ENCODE measurements at places on chromosomes 2 and 18.

- no peak for DNase-seq
Observed at GRCh38 chr2:208542465-208543041, 136.0 kb downstream of the PTH2R start.

DNA sequence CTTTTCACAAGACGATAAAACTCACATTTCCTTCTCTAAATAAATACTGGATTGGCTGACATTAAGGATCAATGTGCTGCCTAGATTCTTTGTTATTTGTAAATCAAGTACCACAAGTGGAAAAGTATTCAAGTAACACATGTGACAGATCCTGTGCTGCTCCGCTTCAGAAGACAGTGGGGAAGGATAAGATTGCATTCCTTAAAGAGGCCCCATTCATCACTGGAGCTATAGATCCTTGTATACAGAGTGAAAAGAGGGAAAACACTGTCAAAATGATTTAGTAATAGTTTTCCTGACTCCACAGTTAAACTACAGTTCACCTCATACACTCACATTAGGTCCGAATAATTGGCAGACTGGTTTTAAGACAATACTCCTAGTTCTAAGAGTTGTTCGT is 108.0 kb upstream of the CSRNP3 start:
- DNase-seq: no peak

- DNase-seq: no peak
Observed at GRCh38 chr2:178946494-178946893, 103.4 kb downstream of the CCDC141 start.

GRCh38 chr2:222318026-222318711 is 19.4 kb upstream of the PAX3 start:
- DNase-seq: no peak

- no peak for DNase-seq
Observed at GRCh38 chr18:34821669-34822210, 111.6 kb downstream of the DTNA start.

DNA sequence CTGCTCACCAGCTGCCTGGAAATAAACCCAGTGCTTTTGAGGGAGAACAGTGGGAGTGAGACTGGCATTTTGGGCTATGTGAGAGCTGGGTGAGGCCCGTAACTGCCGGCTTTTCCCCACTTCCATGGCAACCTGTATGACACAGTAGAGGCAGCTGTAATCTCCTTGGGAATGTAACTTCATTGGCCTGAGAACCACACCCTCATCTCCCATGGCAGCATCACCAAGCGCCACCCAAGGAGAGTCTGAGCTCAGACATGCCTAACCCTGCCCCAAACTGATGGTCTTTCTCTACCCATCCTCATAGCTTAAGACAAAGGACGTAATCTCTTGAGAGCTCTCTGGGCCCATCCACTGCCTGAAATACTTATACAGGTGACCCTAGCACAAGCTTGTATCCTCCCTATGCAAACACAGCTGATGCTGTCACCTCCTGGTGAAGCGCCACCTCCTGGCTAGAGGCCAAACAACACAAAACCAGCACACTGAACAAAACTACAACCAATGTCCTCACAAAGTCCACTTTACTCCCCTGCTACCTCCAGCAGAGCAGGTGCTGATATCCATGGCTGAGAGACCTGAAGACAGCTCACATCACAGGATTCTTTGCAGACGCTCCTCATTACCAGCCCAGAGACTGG is 763.4 kb upstream of the NRXN1 start:
- DNase-seq: no peak

DNA sequence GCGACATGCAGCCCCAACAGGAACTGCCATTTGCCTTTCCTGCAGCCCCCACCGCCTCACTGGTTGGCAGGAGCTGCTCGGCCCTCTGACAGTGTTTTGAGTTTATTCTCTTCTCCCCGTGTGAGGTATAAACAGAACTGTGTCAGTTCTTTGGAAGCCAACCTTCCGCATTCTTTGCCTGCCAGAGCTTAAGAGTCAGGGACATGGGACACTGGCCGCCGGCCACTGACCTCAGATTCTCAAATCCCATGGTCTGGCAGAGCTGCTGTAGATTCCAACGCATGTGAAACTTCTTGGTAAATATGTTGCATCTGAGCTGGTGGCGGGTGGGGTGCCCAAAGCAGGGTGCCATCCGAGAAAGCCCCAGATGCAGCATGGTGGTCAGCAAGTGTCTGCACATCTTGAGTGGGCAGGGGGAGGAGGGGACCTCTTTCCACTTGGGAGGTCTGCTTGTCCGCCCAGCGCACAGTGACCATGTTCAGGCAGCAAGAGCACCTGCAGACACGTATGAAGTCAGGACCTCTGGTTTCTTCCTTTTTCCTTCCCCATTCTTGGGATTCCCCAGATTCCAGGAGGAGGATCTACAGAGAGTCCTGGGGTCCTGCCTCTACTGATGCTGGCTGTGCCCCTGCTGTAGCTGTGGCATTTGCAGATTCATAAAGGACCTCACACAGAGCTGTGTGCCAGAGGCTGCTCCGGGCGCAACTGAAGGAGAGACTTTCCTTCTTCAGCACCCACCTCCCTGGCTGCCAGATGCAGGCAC is 23.8 kb downstream of the ASB18 start:
- DNase-seq: no peak

DNA sequence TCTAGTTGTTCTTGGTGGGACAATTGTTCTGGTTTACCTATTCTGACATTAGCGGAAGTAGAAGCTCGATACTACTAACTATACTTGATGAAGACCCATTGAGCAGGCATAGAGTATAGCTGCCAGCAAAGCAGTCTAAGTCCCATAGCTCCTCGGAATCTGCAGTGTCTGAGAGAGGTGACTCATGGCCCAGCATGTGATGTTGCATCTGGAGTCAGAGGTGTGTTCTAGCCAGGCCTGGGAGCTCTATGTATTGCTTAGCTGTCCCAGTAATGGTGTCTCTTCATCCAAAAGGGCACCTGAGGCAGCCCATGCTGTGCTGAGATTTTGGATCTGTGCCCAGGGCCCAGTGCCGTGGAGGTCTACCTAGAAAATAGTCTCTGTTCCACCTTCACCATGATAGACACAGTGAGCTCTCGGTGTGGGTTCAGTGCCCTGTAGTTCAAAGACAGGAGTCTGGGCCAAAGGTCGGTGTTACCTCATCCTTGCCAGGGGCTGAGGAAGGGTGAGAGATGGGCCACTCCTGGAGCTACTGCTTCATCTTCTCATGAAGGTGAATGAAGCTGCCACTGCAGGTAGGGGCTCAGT is 47.3 kb downstream of the MEX3C start:
- no peak for DNase-seq

- DNase-seq: no peak
Observed at GRCh38 chr18:48838921-48839818, 111.6 kb downstream of the SMAD7 start.

DNA sequence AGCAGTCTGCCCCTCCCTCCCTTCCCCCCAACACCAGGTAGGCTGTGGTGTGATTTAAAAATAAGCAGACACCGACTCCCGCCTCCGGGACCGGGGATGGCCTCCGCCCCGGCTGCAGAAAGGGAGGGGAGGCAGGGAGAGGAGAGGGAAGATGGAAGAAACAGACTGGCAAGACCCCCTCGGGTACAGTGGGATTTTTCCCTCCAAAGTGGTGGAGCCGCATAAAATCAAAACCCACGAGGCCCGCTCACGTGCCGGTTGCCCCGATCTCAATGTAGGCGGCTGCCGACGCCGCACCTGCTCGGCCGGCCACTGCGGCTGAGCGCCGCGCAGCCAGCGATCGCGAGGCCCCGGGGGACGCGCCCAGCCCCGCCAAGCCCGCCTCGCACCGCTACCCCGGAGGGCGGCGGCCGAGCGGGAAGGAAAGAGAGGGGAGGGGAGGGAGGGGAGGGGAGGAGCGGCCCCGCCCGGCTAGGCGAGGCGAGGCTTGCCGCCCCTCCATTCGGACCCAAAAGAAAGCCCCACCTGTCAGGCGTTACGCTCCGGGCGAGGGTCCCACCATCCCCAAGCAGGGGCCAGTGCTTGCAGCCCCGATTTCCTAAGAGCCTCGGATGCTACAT is 811 bp downstream of the ADD2 start:
- DNase-seq: no peak

GRCh38 chr2:163779970-163780597 is 44.3 kb upstream of the FIGN start:
- no peak for DNase-seq

DNA sequence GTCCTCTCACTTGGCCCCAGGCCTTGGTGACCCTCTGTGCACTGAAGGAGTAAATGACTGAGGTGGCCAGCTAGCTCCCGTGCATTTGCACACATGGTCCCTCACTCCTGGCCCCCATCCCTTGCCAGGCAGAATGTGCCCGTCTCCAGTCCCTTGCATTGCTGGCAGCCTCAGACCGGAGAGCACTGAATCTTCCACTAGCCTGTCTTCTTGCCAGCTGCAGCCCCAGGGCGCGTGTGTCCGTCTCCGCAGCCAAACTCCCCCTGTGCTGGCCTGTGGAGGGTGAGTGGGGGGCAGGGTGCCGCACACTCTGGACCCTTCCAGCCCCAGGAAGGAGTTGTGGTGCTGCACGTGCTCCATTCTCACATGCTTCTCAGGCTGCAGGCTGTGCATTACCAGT is 35.9 kb downstream of the INPP4A start:
- no peak for DNase-seq

GRCh38 chr2:217802876-217803652 is 199.7 kb downstream of the TNS1 start:
- no peak for DNase-seq

- no peak for DNase-seq
Observed at GRCh38 chr18:22346953-22347605, 70.6 kb downstream of the CTAGE1 start.

GRCh38 chr2:2913601-2914120 is 464.0 kb downstream of the EIPR1 start:
- no peak for DNase-seq

DNA sequence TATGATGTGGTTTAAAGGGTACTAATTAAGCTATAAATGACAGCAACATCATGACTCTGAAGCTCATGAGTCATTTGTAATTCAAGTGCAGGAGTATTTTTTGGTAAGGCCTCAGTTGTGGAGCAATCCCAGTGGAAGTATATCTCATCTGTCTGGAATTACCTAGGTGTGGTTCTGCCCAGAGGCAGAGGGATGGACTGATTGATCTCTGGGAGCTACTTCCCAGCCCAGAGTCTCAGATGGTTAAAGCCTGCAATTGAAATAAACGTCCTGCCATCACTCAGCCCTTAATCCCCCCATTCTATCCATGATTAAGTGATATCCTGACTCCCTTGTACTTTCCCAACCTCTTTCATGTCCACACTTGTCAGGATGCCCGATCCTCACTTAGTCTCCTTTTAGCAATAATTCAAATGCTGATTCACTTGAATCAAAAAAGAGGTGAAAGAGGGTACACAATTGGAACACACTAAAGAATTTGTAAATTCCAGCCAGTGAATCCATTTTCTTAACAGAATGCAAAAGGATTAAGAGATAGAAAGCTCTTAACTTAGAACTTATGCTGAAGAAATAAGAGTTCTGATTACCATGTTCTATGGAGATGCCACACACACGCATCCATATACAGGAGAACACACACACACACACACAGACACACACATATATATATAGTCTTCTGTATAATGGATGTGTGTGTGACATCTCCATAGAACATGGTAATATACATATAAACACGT is 664.4 kb downstream of the NYAP2 start:
- DNase-seq: no peak

Measured in stimulated activated CD4-positive, alpha-beta T cell treated with anti-CD3 and anti-CD28 coated beads, Interleukin-12 subunit alpha, Interleukin-12 subunit beta, amount 100 ng/mL, for 48 hours (primary cell).